ENCODE measurements at places on chromosomes 3 and 15.
A peak's percentile ranks its signal among the peaks of the same experiment; 100 is the strongest.

GRCh38 chr3:185465471-185465870, 33.4 kb downstream of the TMEM41A start:
- DNase-seq, result no peak

DNA sequence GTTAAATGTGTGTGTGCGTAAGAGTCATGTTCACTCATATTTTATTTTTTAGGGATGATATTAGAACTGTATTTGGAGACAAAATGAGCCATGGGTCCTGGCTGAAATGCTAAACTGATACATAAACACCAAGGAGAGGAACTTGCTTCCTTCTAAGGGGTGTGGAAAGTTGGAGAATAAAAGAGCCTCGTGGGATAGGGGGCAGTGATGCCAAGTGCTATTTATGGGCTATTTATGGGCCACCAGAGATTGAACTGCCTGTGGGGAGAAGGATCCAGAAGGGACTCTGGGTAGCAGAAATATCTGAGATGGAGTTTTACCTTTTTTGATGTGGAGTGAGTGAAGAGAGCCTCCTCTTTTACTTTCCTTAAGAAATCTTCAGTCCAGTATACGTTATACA, 1.8 kb upstream of the ARNT2 start:
- DNase-seq, result no peak

- DNase-seq, result no peak
Observed at GRCh38 chr15:63476229-63476632, 28.2 kb upstream of the USP3 start.

GRCh38 chr3:172905451-172905850, 154.9 kb downstream of the ECT2 start:
- DNase-seq, result no peak

DNA sequence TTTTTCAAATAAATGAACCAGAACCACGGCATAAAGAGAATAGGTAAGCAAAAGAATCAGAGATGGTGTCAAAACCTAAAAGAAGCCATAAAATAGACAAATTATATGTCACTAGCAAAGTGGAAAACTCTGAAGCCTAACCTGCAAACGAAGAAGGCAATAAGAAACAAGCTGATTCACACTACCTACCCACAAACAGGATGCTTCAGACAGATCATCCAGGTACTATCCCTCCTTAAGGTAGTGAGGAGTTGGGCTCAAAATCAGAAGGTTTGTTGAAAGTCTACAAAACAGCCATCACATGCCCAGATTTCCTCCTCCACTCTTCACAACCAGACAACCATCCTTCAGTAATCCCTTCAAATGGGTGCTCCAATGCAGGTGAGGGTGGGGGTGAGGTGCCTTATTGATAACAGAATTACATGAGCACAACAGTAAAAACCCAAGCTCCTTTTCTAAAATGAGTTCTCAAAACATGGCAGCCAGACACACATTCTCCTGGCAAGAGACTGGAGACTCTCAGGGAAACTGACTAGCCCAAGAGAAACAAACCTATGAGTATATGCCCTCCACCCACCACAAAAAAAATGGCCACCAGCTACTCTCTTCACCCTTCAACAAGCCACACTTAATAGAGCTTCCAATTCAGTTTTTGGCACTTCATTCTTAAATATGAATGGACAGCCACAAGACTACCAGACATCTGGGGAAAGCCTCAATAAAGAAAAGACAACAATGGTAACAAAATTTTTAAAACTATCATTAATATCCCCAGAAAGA, 6.4 kb downstream of the KPNA1 start:
- no peak for DNase-seq

GRCh38 chr3:156675830-156676767, 1.7 kb downstream of the TIPARP start:
- no peak for DNase-seq

DNA sequence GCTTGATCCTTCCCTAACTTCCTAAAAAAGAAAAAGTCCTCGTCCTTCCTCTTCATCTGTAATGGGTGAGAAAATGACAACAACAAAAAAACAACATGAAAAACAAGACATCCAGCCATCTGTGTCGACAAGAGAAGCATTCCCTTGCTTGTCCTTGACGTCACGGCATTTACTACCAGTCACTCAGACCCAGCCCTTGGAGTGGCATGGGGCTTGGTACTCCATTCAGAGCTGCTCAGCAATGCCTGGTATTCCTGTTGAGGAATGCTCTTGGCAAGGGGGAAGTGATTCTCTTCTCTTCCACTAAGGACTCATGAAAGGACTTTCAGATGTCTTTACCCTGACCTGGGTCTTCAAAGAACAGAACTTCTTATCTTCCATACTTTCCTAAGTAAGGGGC, 339.7 kb upstream of the RASGRP1 start:
- DNase-seq, result no peak

GRCh38 chr3:94132777-94133176, 69.9 kb downstream of the NSUN3 start:
- peak; percentile 12 for DNase-seq

- DNase-seq, result no peak
Observed at GRCh38 chr3:147962408-147963164, 553.4 kb downstream of the ZIC1 start.

DNA sequence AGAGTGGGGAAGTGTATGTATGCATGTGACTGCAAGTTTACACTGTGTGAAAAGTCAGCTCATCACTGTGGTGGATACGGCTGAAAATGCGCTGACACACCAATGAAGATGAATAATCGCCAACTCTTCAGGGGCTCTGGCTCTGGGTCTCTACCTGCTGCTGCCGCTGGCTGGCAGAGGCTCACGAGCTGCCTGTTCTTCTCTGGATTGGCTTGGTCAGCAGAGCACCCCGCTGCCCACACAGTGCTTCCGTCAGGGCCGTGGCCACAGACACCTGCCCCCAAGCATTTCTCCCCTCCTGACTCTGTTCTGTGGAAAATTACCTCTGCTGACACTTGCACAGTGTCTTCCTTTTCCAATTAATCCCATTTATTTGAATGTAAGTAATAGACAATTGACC, 215.5 kb downstream of the GAP43 start:
- no peak for DNase-seq

GRCh38 chr3:112585782-112586181, 23.9 kb downstream of the SLC35A5 start:
- DNase-seq, result no peak

- no peak for DNase-seq
Observed at GRCh38 chr3:82143661-82144412, 382.4 kb upstream of the GBE1 start.

- DNase-seq, result no peak
Observed at GRCh38 chr15:85623315-85624049, 171.2 kb downstream of the KLHL25 start.

DNA sequence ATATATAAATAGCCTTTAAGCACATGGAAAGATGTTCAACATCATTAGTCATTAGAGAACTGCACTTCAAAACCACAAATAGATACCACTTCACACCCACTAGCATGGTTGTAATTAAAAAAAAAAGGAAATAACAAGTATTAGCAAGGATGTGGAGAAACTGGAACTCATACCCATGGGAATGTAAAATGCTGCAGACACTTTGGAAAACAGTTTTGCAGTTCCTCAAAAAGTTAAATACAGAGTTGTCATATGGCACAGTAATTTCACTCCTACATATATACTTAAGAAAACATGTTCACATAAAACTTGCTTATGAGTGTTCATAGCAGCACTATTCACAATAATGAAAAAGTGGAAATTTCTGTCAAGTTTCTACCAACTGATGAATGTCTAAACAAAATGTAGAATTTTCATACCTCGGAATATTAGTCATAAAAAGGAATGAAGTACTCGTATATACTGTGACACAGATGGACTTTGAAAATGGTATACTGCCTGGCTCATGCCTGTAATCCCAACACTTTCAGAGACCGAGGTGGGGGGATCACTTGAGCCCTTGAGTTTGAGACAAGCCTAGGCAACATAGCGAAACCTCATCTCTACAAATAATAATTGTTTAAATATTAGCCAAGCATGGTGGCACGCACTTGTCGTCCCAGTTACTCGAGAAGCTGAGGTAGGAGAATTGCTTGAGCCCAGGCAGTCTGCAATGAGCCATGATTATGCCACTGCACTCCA, 28.1 kb downstream of the BCL2A1 start:
- no peak for DNase-seq

DNA sequence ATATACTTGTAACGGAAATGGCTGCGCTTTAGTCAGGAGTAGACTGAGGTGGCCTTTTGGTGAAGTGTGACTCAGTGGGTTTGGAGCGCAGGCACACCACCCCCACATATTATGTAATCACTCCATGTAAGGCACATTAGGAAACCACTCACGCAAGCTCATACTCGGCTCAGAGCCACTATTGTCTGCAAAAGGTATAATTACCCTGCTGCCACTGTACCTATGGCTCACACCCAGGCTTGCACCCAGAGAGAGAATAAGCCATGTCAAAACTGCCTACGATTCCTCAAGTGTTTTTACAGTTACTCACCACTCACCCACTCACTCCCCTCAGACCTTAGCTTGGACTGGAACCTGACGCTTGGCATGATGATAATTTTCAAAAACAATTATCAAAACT, 611.9 kb upstream of the CCDC54 start:
- no peak for DNase-seq

GRCh38 chr15:25719101-25719985, 143.8 kb downstream of the ATP10A start:
- DNase-seq, result no peak

- DNase-seq, result no peak
Observed at GRCh38 chr15:39488516-39488915, 92.4 kb upstream of the THBS1 start.

DNA sequence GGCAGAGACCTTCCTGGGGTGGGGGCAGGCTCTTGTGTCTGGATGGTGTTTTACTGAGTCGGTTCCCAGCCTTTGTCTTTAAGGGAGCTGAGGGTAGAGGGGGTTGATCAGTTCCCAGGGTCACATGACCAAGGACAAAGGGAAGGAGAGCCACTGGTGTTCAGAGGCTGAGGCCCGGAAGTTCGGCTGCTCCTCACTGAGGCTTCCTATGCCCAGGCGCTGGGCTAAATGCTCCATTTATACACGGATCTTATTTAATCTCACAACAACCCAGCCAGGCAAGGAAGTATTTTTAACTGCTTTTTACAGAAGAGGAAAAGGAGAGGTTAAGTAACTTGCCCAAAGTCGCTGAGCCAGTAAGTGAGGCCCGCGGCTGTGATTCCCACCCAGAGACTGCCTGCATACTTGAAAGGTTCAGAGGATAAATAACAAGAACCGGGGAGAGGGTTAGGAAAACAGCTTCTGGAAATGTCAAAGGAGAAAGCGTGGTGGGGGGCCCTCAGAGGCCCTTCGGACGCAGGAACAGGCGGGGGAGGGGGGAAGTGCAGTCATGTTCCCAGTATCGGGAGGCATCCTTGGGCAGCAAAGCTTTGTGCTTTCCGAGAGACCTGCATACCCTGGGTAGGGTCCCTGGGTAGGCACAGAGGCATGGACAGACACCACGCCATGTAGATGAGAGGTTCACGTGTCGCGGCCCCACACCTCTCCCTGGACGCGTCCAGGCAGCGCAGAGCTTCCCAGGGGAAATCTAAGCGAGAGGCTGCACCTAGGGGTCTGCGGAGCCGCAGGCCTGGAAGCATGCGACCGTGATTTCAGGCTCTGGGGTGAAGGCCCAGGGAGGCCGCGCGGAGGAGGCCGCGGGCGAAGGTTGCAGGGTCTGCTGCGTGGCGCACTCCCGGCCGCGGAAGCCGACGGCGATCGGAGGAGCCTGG, 21.3 kb downstream of the EPHB3 start:
- peak; percentile 93 for DNase-seq

- DNase-seq, result no peak
Observed at GRCh38 chr15:60462027-60462426, 16.9 kb downstream of the ICE2 start.

DNA sequence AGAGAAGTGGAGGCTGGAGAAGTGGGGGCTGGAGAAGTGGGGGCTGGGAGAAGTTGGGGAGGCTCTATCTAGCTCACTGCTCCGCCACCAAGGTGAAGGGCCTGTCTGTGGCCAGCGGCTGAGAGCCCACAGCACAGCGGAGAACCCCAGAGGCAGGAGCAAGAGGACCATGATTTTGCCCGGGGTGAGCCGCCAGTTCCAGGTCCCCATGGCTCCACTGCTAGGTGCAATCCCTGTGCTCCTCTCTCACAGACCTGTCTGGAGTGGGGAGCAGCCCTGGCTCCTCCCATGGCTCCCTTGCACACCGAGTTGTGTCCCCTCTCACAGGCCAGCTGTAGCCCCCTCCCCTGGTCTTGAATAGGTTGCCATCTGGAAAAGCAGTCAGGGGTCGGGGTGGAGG, 4.7 kb upstream of the NRROS start:
- DNase-seq, result no peak

GRCh38 chr3:144652573-144652972, 681.0 kb downstream of the DIPK2A start:
- no peak for DNase-seq

- no peak for DNase-seq
Observed at GRCh38 chr3:58202917-58203360, 7.8 kb downstream of the DNASE1L3 start.

DNA sequence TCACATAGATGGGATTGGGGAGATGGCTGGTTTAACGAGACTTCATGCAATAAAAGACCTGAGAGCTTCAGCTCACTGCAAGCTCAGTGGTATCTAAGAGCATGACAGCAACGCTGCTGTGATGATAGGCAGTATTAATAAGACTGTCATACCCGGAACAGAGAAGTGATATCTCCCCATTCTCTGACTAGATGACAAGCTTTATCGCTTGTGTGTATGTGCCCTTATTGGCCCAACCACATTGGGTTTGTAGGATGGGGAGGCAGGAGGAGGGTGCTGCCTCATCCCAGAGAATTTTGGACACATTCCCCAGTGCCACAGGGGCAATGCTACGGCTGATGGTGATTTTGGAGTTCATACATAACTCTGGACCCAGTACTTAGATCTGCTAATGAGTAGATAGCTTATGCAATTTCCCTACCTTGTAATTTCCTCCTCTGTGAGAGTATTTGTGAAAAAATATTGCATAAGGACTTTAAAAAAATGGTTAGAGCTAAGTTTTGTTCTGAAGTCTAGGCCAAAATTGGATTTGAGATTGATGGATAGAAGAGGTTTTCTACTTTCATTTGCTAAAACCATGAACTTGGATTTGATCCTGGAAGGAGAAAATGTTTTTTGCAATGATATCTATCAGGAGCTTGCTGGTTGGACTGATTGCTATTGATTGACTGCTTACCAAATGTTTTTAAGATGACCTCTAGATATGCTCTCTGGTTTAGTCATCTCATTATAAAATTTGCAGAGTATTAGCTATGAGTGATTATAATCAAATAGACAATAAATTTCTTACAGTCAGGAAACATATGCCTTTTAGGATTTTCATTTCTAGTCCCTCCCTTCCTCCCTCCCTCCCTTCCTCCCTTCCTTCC, 14.0 kb upstream of the TMEM212 start:
- no peak for DNase-seq

DNA sequence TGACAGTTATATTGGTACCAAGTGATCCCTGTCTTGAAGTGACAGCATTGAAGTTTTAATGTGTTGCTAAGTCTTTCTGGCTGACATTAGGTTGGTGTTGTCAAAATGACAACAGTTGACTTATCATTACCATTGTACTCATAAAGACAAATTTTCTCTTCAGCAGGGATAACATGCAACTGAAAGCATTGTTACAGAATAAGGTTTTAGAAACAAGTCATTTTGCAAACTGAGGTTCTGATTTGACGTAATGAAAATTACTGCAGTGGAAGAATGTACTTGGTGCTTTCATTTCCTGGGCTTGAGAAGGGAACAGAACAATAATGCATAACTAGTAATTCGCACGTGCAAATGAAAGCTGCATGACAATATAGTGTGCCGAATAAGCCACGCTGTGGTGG, 75.1 kb downstream of the MOBP start:
- no peak for DNase-seq

Measured in H7 (cell line).